LHCN-M2 (cell line): ENCODE measurements at places on chromosomes 4 and X.
A peak's percentile ranks its signal among the peaks of the same experiment; 100 is the strongest.

DNA sequence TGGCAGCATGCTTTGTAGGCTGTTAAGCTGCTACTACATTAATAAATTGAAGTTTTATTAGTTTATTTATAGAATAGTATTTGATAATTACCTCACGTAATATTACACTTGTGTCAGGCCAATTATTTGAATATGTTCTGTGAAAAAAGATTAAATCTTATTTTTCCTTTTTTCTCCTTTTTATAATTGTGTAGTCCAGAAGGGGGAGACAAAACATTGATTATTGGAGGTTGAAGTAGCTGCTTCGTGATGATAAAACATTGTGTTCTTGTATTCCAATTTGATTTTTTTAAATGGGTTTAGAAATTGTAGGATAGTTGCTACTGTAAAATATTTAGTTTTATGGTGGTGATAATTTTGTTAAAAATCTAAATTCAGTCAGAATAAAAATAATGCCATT lies 85.7 kb downstream of the DIAPH2 start:
- DNase-seq, result peak; percentile 10

GRCh38 chrX:101429934-101430333 lies 21.9 kb downstream of the HNRNPH2 start:
- peak; percentile 72 for DNase-seq

DNA sequence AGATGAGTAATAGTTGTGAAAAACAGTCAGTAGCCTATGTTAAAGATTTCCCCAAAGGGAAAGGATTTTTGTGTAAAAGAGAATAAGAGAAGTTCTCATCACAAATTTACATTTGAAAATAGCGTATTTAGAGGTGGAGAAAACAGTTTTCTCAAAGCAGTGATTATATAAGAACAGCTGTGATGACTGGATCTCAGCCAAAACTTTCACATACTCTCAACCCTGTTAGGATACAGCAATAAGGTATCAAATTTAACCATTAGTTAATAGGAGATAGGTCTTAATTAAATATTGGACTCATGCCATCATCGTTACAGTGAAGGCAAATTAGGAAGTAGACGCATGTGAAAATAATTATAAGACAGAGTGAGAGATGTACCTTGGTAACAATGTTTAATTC lies 622.7 kb downstream of the PCDH18 start:
- DNase-seq, result peak; percentile 33

DNA sequence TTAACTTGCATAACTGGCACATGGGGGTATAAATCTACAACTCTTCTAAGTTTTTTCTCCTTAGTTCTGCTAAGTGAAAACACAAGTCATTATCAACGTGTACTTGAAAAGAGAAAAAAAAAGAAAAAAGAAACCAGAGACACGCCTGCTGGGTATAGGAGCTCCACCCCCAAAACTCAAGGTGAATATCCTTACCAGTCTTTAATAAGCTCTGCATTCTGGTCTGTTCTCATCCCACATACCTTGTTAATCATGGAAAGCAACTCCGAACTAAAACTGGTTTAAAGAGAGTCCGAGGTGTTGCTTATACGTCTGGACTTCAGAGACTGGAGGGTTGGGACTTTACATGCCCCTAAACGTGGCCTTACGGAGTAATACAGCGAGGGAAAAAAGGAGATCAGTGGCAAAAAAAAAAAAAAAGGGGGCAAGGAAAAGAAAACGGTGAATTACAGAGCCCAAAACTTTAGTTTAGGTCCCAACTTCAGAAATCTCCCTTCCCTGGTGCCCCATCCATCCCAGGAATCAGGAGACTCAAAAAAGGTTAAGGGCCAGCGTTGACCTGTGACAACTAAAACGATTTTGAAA lies 1.0 kb downstream of the PGRMC2 start:
- peak; percentile 35 for DNase-seq

DNA sequence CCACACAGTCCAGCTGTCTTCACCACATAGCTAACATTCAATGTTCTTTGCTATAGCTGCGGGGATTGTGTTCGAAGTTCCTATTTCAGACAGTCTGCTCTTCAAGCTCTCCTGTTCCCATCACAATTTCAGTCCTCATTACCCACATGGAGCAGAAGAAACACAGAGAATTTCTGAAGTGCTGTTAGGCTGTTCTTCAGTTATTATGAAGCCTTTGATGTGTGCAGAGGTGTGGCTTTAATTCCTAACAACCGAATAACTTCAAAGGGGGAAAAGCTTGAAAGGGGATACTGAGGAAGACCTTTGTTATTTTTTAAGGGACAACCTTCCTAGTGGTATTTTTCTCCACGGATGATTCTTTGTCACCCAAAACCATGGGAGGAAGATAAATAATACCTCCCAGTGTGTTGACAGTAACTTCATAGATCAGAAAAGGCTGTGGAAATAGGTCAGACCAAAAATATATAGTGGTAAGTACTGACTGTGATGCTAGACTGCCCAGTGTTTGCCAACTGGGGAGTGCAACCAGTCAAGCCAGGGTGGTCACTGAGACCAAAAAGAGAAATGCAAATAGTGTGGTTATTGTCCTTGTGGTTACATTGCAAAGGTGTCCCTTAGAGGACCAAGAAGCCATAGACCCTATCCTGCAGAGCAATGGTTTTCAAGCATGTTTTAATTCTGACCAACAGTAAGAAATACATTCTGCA lies 52.1 kb downstream of the PRKG2 start:
- DNase-seq, result no peak

DNA sequence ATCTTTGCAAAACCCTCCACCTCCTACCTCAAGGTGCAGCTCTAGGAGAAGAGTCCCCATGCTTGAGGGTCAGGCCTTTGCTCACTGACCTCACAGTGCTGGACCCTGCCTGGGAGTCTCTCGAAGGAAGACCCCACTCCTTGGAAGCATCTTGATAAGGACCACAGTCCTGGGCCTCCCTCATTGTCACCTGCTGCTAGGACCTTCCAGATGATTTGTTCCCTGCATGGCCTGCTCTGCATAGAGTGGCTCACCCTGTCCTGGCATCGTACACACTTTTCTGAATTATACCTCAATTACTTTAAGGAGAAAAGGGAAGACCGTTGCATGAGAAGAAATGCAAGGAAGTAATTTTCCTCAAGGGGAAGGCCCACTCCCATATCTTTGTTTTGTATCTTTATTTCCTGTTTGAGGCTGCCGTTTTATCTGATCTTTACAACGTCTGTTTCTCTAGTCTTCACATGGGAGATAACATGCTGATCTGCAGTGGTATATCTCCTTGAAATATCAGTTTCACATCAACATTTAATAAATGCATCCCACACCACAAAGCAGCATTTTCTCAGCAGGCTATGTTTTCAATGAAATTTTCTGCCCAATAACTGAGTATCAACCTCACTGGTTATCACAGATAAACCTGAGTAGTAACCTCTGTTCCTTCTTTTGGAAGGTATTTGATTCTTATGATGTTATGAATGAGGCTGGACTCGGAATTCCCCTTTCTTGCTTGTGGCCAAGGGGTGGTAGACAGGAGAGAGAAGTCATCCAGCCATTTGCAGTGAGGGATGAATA lies 15.0 kb upstream of the AKAP17A start:
- DNase-seq, result no peak

- no peak for DNase-seq
Observed at GRCh38 chr4:169208090-169208455, 62.7 kb downstream of the SH3RF1 start.

DNA sequence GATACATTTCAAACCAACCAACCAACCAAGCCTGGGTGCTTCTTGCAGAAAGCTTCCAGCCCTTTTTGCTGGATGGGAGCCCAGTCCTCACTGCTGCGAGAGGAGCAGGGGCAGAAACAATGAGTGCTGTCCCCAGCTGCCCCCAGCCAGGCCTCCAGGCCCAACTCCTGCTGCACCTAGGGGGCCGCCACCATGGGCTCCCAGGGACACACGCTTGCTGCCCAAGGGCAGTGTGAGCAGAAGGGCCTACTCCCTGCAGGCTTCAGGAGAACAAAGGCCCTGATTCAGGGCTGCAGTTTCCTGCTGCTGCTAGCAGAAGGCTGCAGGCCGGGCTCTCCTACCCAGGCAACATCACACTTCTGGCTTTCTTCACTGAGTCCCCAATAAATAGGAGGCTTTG lies 37.7 kb upstream of the ENPP6 start:
- no peak for DNase-seq

GRCh38 chrX:70922774-70923473 lies 8.0 kb downstream of the SLC7A3 start:
- no peak for DNase-seq

- DNase-seq, result no peak
Observed at GRCh38 chr4:87228262-87228860, 7.9 kb upstream of the KLHL8 start.

- DNase-seq, result peak; percentile 68
Observed at GRCh38 chr4:1579901-1580691, 104.0 kb downstream of the FAM53A start.

DNA sequence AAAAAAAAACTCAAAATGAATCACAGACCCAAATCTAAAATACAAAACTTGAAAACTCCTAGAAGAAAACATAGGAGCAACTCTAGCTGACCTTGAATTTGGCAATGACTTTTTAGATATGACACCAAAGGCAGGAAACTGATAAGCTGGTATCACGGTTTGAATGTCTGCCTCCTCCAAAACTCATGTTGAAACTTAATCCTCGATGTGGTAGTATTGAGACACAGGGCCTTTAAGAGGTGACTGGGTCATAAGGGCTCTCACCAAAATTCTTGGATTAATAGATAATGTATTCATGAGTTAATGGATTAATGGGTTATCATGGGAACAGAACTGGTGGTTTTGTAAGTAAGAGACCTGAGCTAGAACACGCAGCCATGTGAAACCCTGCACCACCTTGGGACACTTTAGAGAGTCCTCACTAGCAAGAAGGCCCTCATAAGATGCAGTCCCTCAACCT lies 40.5 kb downstream of the FRYL start:
- DNase-seq, result no peak

GRCh38 chrX:111857534-111858060 lies 18.4 kb upstream of the TRPC5OS start:
- no peak for DNase-seq

- peak; percentile 67 for DNase-seq
Observed at GRCh38 chr4:66575008-66575696, 904.9 kb upstream of the EPHA5 start.

GRCh38 chr4:37453281-37453998 lies 208.9 kb downstream of the NWD2 start:
- DNase-seq, result no peak

DNA sequence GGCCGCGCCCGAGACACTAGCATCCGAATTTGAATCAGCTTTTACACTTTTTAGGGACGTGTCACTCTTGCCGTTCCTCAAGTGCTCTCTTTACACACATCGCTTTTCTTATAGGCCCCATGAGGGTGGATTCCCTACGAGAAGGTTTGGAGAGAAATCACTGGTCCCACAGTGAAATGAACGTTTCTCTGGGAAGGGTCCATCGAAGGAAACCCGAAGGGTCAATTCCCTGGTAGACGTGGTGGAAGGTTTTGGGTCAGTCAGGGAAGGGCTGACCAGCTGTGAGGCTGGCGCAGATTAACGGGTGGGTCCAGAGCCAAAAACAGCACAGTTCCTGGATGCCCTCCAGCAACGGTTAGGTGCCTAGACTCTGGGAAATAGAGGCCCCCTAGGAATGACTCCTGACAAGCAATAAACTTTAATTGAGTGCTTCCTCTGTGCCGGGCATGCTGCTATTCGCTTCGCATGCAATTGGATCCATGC lies 35.9 kb downstream of the ETDC start:
- peak; percentile 58 for DNase-seq

DNA sequence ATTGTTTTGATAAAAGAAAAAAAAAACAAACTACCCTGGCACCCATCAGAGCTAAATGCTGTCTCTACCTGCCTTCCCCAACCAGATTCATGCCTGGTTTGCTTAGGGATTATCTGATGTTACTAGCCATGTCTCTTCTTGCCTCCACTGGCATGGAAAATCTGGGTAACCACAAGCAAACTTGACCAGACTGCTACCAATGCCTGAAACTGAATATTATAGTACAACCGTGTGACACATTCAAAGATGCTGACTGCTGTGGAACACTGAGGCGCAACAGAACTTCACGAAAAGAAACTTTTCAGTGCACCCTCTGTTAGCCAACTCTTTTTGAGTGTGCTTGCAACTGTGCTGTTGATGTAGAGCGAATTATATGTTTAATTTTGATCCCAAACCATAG lies 228.1 kb downstream of the CBR4 start:
- DNase-seq, result no peak

DNA sequence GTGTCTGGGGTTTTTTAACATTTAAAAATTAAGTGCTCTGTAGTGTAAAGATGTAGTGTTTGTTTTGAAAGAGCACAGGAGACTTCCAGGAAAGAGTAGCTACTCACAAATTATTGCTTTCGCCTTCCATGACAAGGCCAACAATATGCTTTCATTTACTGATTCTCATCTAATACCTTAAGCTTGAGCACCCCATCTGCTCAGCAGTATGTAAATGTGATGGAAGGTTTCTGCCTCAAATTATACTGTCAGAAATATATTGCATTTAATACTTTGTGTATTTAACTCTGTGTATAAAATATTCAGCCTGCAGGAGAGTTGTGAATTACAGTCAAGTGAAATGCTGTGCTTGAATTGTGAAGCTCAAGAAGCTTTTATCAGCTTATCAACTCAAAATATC lies 296.3 kb upstream of the ATOH1 start:
- no peak for DNase-seq

- DNase-seq, result no peak
Observed at GRCh38 chrX:39514801-39515200, 583.0 kb downstream of the BCOR start.

DNA sequence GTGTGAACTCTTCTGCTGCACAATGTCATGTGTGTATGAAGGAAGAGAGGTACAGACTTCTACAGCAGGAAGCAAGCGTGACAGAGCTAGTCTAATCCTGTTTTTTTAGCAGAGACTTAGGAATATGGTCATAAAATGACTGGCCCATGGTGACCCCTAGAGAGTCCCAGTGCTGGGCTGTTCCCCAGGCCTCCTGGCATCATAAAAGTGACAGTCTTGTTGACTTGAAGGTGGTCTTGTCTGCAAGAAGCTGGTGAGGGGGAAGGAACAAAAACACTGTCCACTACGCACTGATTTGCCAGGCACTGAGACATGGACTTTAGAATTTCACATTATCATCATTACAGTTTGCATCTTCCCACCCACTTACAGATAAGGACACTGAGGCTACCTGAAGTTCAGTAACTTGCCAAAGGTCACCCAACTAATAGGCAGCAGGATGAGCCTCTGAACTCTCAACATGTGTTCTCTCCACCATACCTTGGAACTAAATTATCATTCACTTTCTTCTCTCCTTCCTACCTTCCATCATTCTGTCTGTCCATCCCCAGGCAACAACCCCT lies 63.0 kb downstream of the HADH start:
- no peak for DNase-seq

- DNase-seq, result no peak
Observed at GRCh38 chr4:120843849-120844527, 78.5 kb downstream of the PRDM5 start.

- no peak for DNase-seq
Observed at GRCh38 chrX:39493168-39493567, 604.6 kb downstream of the BCOR start.
